ENCODE measurements at places on chromosomes 2 and 18.

DNA sequence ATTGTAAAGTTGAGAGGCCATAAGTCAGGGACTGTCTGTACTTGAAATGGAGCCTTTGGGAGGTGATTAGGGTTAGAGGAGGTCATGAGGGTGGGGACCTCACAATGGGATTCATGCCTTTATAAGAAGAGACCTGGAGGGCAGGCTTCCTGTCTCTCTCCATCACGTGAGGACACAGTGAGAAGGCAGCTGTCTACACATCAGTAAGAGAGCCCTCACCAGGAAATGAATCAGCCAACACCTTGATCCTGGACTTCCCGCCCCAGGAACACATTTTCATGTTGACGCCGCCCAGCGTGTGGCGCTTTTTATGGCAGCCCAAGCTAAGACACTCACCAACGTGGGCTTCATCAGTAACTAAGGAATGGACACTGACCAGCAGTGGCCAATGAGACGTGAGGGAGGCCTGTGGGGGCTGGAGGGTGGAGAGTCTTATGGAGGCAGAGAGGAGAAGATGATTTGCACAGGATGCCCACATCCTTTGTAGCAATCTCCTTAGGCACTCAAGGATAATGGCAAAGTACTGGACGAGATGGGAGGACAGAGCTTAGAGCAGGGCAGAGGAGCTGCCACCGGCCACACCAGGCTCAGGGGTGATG, 162.7 kb downstream of the EIPR1 start:
- DNase-seq, result no peak

DNA sequence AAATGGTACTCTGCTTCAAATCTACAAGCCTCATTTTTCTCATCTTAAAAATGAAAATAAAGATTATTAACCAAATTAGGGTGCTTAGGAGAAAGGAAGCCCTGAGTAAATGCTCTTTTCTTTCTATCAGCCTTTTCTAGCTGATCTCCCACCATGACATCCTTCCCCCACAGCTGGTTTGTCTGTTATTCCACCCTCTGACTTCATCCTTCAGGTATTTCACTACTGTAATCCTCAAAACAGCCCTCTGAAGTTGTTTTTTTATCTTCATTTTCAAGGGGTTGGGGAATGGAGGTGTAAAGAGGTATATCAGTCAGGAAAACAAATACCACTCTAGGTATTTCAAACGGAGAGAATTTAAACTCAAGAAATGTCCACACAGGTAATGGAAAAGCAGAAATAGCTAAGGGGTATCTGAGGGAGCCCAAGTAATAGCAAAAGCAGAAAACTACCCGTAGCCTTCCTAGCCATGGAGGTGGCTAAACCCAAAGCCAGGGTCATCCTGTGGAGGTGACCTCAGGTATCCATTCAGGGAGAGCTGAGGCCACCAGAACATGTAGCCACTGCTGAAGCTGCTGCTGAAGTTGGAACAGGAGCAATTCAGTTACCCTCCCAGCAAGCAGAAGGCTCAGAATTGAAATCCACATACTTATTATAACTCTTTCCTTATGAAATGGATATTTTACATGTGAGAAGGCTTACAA, 990.9 kb upstream of the ACVR2A start:
- no peak for DNase-seq

GRCh38 chr2:2640818-2641217, 309.7 kb upstream of the MYT1L start:
- DNase-seq, result no peak

DNA sequence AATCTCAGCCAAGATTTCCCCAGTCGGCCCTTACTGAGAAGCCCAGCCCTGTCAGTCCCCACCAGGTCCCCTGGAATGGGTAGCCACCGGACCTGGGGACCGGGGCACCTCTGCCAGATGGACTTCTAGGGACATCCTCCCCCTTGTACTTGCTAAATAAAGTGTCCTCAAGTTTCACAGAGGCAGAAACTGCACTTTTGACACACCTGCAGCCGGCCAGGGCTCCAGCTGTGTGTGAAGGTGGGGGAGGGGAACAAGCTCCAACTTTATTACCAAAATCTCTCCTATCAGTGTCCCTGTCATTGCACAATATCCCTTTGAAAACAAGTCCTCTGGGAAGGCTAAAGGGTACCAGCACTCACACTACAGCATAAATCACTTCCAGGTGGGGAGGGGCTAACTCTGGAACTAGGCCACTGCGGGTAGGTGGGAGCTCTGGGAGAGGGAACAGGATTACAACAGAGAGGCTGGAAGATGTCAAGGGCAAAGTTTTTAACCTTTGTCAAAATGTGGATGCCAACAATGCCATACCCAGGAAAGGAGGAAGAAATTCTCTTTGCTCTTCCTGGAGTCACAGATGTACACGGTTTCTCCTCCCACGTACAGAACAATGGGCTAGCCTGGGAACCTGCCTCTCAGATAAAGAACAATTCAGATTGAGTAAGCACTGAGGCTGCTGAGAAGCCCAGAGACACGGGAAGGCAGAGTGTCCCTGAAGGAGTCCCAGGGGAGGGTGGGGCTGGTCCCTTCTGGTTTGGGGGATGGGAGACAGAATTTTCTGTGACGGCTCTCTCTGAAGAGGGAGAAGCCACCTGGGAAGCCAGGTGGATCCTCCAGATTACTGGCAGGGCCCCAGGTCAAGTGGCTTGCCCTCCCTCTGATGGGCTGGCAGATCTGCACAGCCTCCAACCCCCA, 11.0 kb downstream of the SDC1 start:
- no peak for DNase-seq

DNA sequence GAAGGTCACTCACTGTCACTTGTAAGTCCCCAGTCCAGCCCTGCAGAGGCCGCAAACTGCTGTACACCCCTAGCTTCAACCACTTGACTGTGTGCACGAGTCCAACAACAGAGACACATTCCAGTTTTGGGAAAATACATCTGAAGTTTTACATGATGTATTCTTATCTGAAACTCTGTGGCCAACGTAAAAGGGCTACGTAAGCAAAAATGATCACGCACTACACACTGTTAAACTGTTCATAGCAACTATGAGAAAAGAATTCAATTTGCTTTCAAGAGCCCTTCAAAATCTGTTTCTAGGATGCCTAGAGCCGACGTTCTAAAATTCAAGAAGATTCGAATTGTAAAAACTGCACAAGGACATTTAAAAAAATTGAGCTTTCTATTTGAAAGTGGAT, 26.0 kb downstream of the EDAR start:
- DNase-seq, result no peak

DNA sequence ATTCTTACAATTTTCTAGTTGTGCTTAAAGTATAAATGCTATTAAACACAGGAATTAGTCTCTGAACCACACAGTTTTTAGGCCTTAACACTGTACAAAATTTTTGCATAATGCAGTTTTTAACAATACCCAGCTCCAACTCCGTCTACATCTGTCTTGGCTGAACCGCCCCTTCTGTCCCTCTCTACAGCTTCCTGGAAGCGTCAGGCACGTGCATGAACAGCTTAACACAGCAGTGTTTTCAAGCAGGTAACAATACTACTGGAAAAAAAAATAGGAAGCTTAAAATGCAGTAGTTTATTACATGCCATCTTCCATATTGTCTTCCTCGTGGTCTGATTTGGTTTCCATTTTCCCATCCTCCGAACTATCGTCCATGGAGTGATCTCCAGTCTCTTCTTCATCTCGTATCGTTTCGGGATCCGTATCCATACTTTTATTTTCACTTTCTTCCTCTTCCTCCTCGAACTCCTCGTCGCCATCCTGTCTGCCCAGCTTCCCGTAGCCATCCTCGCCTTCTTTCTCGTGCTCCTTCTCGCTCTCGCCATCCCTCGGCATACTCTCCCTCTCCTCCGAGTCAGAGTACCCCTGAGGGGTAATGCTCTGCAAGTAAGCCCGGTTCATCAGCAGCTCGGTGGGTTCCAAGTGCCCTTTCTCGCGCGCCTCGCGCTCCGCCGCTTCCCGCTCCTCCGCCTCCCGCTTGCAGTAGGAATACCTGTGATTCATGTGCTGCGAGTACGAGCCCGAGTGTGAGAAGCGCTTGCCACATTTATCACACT, 130.6 kb downstream of the ZEB2 start:
- no peak for DNase-seq

- DNase-seq, result no peak
Measured at GRCh38 chr2:17933256-17933655, 54.8 kb downstream of the KCNS3 start.

GRCh38 chr2:166765141-166765540, 123.1 kb upstream of the XIRP2 start:
- DNase-seq, result no peak

DNA sequence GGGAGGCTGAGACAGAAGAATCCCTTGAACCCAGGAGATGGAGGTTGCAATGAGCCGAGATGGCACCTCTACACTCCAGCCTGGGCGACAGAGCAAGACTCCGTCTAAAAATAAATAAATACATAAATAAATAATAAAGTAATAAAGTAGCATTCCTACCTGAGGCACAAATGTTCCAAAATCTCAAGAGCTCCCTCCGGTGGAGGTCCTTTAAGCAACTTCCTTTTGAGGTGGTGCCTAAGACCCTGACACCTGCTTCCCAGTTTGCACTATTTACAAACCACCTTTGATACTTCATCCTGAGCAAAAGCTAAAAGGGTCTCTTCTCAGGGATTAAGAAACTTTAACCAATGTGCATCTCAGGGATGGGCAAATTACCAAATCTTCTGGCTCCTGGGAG, 505.1 kb downstream of the CNTNAP5 start:
- DNase-seq, result no peak

GRCh38 chr2:173104156-173104555, 28.5 kb downstream of the MAP3K20 start:
- no peak for DNase-seq

DNA sequence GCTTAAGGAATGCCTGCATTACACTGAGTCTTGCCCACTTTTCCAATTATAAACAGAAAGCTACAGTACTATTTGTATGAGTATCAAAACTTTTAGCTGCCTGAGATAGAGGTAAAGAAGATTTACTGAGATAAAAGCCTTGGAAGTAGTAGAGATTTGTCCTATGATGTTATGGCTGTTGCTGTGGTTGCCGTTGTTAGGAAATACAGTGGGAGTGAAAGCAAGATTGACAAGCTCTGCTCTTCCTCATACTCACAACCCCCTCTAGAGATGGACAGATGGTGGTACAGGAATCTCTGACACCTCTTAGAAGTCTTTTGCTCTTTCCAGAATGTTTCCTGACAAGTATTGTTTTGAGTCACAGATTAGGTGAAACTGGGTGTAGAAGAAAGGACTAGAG, 242.5 kb downstream of the RPIA start:
- DNase-seq, result no peak

GRCh38 chr2:134336352-134336751, 82.5 kb downstream of the MGAT5 start:
- DNase-seq, result no peak

GRCh38 chr2:166361351-166362153, 14.2 kb downstream of the SCN9A start:
- DNase-seq, result peak; percentile 57
